ENCODE measurements at places on chromosomes 1 and 21.

- peak; percentile 53 for DNase-seq
Measured at GRCh38 chr1:228226956-228227791, 19.3 kb downstream of the OBSCN start.

DNA sequence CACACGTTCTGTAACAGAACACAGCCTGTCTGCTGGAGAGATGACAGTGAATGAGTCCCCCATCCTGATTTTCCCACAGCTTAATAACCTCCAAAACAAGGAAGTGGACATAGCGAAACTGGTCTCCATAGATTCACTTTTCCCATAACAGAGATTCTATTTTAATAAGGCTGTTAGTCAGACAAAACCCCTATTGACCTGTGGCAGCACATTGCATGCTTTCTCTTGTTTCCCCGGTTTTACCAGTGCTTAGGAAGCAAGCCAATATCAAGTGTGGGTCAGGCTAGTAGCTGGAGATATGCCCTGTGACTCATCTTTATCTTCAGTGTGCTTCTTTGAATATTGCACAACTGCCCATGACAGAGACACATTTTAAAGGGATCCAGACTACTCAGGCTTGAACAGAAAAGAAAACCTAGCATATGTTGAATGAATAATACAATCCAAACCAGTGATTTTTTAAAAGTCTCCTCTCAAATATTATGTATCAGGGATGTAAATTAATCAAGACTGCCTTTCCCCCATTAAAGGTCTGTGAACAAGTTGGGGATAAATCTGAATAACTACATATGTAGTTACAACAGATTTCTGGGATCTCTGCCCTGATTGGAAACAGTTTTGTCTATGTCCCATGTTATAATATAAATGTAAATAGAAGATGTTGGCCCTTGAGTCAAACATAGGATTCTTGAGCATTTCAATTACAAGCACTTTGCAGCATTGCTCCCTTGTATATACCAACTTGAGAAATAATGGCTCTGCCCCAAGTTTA is 11.9 kb upstream of the CLDN8 start:
- no peak for DNase-seq

GRCh38 chr1:176466514-176466913 is 3.5 kb downstream of the PAPPA2 start:
- no peak for DNase-seq

DNA sequence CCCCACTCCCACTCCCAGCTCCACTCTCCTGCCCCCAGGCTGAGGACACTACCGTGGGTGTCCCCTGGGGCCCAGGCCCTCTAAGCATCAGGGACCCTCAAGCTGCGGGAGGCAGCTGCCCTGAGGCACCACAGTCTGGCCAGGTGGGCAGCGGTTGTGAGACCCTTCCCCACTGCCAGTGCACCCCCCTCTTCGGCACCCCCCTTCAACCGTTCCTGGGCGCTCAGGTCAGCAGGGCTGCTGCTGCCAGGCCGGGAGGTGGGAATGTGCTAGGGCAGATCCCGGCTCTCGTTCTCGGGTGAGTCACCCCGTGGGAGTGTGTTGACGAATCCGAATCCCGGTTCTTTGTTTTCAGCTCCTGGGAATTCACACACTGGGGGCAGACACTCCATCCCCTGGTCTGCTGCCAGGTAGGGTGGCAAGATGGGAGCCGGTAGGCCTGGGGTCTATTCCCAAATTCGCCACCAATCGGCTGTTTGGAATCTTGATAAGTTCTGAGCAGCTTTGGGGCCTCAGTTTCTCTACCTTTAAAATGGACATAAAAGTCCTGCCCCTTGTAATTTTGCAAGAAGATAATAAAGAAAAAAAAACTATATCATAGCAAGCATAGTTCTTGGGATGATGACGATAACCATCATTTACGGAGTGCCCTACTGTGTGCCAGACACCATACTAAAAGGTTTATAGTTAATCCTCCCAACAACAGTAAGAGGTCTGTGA is 28.5 kb upstream of the CASZ1 start:
- peak; percentile 78 for DNase-seq

GRCh38 chr1:170634824-170635410 is 29.0 kb upstream of the PRRX1 start:
- peak; percentile 35 for DNase-seq

DNA sequence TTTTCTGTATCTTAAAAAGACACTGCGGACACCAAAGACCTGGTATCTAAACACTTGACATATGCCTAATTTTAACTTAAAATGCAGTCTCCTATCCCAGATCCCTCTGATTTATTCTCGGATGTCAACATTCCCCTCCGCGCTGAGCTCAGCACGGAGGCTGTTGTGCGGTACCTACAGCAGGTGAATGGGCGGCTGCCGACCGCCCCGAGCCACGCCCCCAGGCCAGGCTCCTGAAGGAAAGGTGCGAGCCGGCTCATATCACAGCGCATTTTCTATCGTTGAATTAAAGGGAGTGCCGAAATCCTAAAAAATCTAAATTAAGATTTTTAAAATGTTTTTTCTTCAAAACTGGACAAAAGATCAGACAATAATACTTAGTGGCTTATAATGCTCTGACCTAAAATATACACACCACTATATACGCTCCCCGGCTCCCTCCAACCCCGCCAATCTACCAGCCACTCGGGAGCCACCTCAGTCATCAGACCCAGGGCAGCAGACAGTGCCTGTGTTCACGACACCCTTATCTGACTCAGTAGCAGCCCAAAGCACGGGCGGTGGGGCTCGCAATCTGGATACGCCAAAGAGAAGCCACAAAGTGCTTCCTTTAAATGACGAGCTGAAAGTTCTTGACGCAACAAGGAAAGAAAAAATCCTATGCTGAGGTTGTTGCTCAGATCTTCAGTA is 4.1 kb downstream of the WRAP73 start:
- DNase-seq: no peak

- DNase-seq: no peak
Measured at GRCh38 chr1:14571810-14572767, 26.4 kb upstream of the KAZN start.

DNA sequence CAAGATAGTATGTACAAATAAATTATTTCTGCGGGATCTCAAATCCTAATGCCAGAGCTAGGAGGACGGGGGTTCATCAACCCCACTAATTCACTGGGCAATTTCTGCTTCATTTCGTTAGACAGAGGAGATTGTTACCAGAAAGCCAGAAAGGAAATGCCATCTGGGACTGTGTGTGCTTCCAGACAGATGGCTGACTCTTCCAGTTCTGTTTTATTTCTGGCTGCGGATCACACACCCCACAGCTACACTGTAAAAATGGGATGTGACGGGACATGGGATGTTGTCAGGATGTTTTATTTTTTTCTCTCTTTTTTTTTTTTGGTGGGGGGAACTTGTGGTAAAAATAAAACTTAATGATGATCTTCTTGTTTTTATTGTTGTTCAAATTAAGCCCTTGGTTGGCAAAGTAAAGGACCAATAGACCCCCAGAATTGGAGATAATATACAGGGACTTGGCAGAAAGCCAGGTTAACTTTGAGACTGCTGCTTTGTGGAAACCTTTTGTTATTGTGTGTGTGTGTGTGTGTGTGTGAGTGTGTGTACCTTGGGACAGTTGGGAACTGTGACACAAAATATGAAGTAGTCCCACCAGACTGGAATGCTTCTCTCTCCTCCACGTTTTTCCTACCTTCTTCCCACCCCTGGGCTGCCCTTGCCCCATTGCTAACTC is 114.5 kb downstream of the NUF2 start:
- no peak for DNase-seq

- peak; percentile 89 for DNase-seq
Measured at GRCh38 chr1:208219659-208220282, 24.4 kb downstream of the PLXNA2 start.
